Activated CD4-positive, CD25-positive, alpha-beta regulatory T cell treated with anti-CD3 and anti-CD28 coated beads, Interleukin-2, amount 50 U/mL, for 24 hours (primary cell): ENCODE measurements at places on chromosomes 6 and 20.
A peak's percentile ranks its signal among the peaks of the same experiment; 100 is the strongest.

DNA sequence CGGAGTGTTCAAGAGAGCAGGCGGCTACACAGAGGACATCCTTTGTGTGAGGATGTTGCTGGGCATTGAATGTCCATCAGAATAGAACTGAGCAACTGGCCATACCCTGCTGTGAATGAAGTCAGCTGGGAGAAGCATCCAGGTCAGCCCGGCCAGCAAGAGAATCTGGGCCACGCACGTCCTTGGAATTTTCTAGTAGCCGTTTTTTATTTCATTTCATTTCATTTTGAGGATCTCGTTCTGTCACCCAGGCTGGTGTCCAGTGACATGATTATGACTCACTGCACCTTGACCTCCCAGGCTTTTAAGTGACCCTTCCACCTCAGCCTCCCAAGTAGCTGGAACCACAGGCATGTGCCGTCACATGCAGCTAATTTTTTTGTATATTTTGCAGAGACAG lies 97.9 kb downstream of the SSR1 start:
- no peak for ATAC-seq

DNA sequence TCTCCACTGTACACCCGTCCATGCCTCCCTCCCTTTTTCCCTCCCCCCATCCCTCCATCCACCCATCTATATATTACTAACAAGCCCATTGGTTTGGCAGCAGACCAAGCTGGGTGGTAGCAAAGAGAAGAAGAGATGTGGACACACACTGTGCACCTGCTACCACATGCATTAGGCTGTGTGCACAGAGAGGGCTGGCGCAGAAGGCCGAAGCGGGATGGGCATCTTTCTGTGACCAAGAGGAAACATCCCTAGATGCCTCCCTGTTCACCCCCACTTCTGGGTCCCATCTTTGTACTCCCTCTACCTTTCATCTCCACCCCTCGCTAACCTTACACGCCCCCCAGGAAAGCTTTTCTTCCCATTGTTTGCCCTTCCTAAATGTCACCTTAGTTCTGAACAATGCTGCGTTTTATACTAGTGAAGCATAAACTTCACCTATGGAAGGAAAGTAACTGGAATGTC lies 64.9 kb upstream of the AFDN start:
- no peak for ATAC-seq

DNA sequence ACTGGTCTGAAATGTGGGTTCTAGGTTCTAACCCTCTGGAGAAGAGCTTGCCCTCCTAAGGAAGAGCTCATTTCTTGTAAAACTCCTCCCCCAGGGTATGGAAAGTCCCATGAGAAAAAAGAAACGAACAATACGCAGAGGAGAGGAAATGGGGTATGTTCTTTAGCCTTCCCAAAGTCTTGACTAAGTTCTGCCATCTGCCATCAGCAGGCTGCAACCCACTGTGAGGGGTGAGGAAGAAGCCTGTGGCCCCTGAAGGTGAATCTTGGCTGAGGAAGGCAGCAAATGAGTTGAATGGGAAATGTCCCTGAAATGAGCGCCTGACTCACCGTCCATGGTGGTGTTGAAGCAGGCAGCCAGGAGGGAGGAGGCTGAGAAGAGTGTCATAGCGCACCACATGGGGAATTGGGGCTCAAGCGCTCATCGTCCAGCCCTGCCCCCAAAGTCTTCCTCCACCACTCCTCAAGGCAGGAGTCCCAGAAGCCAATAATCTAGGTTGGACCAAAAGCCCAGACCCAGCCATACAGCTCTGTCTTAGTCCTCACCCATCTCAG lies 10.4 kb upstream of the MATN4 start:
- ATAC-seq: no peak

GRCh38 chr20:50578061-50578777 lies 68.0 kb downstream of the PTPN1 start:
- ATAC-seq: peak; percentile 40

- no peak for ATAC-seq
Observed at GRCh38 chr6:100346828-100347227, 117.9 kb downstream of the SIM1 start.

DNA sequence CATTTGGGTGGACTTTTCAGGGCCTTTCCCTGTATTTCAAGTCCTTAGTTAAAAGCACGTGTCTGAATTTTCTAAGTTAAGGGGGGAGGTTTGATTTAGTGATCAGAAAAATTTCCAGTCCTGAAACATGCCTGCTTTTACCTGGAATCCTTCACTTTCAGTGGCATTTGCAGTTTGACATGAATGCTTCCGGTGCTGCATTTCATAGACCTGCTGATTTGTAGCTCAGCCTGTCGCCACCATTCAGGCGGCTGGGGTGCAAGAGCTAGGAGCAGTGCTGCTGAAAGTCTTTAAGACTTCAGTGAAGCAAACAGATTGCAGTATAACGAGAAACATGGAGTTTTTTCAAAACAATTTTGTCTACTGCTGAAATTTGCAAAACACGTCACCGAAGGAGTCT lies 14.0 kb downstream of the RPS6KA2 start:
- ATAC-seq: no peak

GRCh38 chr6:150072201-150072600 lies 3.3 kb upstream of the ULBP3 start:
- ATAC-seq: no peak

DNA sequence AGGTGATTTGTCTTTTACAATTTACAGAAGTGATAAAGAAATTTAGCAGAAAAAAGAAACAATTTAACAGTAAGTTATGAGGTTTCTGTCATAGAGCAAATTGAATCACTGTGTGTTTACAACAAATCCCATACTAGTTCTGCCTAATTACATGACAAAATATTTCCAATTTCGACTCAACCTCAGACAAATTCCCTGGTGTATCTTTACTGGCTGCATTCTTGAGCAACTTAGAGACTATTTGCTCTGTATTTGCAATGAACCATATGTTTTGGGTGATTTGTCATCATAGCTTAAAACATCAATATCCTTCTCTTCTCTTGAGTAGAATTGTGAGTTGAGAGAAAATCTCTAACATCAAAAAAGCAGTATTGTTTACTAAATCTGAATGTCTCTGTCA lies 128.7 kb downstream of the SIM1 start:
- no peak for ATAC-seq

DNA sequence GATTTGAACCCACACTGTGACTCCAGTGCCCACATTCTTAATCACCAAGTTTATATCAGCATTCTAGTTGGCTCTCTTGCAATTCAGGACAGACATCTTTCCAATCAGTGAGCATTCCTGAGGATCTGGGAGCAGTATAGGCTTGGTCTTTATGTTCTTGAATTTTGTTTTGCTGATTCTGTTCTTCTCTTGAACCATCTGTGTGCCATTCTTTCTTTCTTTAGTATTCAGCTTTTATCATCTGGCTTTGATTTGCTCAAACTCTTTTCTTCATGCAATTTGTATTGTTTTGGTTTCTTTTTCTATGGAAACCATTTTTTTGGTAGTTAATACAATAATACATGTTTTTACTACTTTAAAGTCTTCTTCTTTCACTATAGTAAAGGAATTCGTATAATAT lies 162.4 kb downstream of the CD109 start:
- ATAC-seq: no peak

- no peak for ATAC-seq
Observed at GRCh38 chr20:10618611-10619245, 55.1 kb downstream of the JAG1 start.

DNA sequence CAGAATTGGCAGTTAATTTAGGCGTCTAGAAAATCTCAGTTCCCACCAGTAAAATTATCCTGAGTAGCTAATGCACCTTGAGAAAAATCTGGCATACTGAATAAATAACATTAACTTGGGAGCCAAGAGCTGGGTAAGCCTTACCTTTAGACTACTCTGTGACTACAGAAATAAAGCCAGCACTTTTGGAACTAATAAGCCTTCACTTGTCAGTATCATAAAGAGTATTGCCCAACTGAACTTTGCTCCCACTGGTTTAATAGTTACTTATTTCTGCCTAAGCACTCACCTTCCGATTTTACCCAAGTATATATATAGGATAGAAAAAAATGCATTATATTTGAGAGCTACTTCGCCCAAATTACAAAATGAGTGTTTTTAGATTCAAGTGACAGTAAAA lies 10.7 kb downstream of the FAM8A1 start:
- no peak for ATAC-seq

DNA sequence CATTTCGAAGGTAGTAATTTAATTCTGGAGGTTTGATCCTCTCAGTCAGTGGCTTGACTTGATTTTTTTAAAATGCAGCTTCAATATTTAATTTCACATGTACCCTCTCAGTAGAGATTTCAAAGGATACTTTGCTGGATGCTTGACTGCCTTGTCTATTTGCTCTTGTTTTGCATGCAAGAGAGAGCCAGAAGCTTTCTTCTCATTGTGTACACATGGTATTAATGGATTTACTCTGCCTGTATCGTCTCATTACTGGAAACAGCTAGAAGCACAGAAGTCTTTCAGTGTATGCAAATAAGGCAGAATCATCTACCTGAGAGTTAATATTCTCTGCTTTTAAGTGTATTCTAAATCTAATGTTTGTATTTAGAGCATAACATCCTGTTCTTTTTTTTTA lies 84.3 kb upstream of the FOXO3 start:
- ATAC-seq: no peak

- no peak for ATAC-seq
Observed at GRCh38 chr6:43173591-43174262, 2.7 kb downstream of the SRF start.

GRCh38 chr6:582370-582769 lies 74.5 kb downstream of the HUS1B start:
- no peak for ATAC-seq

DNA sequence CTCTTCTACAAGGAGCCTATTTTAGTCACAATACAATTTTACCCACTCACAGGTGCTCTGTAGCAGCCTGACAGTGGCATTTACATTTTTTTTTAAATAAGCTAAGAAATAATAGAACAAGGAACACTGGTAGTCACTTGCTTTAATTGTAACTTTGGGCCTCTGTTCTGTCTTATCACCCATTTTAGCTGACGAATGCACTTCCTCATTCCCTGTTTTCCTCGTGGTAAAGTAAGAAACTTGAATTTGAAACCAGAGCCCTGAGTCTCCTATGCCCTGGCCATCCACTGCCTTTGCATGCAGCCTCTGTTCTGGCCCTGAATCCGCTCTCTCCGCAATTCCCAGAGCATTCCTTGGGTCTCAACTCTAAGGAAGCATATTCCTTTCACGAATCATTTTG lies 550.6 kb downstream of the PTPRT start:
- ATAC-seq: no peak

DNA sequence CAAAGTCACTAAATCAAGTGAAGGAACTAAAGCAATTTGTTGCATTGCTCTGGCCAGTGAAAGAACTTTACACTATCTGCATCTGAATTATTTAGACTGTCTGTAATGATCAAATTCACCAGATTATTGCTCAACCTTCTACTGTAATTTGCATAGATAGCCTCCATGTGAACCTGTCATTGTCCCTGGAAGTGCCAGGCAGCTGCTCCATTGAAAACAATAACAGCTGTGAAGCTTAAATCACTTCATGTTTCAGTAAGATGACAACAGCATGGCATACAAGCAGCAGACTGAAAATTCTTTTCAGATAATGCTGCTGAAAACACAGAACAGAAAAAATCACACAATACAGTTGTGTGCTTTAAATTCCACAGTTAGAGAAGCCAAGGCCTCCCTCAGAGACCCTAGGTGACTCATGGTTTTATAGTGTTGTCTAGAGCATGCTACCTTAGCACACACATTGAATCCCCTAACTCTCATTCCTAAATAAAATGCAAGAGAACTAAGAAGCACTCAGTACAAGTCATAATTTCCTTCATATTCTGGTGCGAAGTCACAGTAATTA lies 248.9 kb downstream of the TPBG start:
- no peak for ATAC-seq

DNA sequence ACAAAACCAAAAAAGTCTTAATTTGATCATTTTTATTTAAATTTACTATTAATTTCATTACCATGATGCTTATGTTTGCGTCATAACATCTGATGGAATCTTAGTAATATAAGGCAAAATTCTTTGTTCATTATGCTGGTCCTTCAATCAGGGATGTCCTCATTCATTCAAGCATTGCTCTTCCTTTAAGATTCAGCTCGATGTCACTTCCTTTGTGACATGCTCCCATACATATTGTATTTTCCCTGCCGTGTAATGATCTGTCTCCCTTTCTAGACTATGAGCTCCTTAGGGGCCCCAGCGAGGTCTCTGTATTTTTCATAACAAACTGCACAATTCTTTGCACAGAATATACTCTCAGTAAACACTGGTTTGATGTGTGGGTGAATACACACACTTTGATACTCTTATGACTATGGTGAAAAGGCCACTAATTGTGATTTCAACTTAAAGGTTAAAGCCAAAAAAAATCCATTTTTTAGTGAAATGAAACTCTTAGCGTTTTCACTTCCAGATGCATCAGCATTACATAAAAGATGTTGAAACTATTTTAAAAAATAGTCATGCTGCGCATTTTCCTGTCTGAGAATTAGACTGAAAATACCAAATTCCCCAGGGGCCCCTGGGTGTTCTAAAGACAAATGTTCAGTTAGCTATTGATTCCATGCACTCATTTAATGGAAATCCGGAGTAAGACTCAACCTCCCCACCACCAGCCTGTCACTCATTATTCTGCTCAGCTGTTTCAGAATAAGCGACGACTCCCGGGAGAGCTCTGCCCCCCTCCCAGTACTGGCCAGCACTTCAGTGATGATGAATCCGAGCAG lies 169.7 kb downstream of the ATXN1 start:
- peak; percentile 87 for ATAC-seq

DNA sequence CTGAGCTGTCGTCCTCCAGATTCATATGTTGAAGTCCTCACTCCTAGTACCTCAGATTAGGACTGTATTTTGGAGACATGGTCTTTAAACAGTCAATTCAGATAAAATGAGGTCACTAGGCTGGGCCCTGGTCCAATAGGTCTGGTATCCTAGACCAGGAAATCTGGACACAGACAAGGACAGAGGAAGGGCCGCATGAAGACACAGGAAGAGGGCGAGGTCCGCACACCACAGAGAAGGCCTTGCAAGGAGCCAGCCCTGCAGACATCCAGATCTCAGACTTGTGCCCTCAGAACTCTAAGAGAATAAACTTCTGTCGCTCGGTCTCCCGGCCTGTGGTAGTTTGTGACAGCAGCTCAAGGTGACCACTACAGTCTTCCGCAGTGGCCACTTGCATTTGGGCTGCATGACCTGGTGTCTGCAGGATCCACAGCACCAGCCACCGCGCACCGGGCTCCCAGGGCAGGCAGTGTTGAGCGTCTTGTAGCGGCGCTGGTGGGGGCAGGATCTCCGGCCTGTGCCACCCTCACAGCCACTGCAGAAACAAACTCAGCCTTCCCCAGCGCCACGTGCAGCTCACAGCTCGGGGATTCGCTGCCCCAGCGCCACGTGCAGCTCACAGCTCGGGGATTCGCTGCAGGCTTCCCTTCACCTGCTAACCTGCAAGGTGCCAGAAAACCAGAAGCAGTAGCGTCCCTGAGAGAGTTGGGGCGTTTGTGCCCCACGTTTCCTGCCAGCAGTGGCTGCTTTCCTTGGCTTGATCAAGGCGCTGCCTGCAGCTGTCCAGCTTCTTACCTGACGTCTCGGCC lies 6.0 kb upstream of the RBM38 start:
- ATAC-seq: no peak

- no peak for ATAC-seq
Observed at GRCh38 chr20:57439432-57439831, 48.2 kb downstream of the RBM38 start.
